COLO829 (cell line): ENCODE measurements at places on chromosomes 12 and 14.

DNA sequence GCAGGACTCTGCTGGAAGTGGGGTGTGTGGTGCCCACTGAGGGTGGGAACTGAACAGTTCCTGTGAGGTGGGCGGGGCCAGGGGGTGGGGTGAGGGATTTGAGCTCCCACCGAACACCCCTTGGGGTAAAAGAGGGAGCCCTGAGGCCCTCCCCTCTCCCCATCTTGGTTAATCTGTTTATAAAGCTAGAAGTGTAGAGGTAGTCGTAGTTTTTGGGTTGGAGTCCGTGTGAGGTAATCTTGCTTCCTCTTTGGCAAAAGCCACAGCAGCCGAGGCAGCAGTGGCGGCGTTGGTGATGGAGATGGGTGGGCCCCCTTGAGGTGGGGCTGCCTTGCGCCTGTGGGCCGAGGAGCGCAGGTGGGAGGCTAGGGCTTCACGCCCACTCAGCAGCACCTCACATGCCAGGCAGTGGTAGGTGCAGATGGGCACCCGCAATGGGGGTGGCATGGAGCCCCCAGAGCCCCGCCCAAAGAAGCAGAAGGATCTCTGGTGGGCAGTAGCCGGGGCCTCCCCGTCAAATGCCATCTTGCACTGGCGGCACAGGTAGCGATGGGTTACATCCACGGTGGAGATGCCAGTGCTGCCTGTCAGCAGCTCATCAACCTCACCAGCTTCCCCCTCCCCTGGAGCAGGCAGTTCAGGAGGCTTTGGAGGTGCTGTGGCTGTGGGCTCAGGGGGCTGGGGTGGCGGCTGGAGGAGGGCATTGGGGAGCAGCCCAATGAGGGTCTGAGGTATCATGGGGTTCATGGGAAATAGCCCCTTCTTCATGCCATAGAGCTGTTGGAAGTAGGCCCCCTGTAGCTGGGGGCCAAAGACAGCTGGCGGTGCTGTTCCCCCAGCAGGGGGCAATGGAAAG, 29.6 kb downstream of the ZFHX2 start:
- DNase-seq, result no peak

- DNase-seq, result no peak
Measured at GRCh38 chr12:7295529-7295928, 8.3 kb upstream of the ACSM4 start.

DNA sequence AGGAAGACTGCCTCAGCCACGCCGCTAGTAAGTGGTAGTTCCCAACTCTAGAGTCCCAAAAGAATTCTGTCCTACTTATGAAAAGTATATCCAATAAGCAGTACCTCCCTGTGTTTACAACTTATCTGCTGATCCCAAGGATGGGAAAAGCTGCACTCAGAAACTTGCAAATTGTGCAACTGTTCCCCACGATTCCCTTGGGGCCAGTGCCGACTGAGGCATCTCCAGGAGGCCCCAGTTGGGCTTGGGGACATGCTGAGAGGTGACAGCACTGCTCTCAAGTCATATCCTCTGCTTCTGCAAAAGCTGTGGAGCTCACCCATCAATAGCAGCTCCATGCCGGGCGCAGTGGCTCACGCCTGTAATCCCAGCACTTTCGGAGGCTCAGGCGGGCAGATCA, 23.7 kb downstream of the SPRING1 start:
- DNase-seq, result no peak

DNA sequence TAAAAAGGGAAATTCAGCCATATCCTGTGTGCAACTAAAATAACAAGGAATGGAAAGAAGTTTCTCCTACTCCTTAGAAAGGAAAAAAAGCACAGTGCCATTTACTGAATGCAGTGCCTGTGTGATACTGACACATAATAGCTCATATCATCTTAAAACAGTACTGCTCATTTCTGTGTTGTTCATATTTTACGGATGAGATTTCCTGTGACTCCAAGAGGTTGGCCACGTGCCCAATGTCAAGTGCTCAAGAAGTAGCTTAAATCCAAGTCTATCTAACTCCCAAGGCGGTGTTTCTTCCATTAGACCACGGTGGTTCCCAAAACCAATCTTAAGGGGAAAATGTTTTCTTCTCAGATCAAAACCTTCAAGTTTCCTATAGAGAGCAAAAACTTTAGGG, 20.0 kb downstream of the MAP3K9 start:
- DNase-seq, result peak; percentile 34

DNA sequence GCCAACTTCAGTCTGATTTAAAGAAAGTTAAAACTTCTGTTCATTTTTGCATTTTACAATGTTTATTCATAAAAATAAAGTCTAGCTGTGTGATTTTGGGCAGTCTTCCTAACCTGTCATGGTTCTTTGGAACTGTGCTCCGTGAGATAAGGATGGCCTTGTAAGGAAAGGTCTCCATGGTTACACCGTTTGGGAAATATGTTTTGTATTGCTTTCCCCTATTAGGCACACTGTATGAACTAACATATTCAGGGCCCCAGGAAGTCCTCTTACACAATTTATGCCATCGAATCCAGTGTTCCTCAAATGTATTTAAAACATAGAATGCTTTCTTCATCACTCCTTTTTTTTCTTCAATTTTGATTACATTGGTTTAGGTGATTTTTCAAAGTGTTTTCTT, 54.5 kb downstream of the APAF1 start:
- no peak for DNase-seq
